ENCODE measurements at places on chromosomes 2 and 18.

GRCh38 chr2:111068435-111069058, 52.2 kb upstream of the BCL2L11 start:
- DNase-seq = no peak

DNA sequence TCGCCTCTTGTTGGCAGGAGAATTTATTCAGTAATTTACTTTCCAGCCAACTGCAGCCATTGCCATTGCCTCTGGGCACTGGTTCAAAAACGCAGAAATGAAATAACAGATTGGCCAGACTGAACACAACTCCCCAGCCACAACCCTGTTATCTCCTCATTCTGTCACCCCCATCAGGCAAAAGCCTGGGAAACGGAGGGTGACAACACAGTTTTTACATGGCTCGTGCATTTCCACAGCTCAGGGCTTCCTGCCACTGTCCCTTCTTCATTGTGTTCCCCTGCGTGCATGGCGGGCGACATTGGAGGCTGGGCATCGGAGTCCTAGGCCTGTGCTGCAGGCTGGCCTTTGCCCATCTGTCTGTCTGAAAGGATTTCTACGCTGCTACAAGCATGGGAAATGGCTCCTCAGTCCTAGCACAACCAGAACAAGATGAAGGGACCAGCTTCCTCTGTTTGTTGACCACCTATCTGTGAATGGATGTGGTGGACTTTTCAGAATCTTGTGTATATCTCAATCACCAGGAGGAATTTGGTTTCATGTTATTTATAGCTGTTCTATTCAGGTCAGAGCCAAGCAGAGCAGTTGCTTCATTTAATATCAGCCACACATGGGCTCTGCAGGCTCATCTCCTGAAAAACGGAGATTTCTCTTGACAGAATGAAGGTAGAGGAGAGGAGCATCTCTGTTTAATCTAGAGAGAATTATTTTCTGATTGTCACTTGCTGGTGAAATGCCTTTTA, 107.0 kb downstream of the MGAT5 start:
- DNase-seq = no peak

GRCh38 chr18:4125224-4125623, 329.9 kb downstream of the DLGAP1 start:
- DNase-seq = no peak

GRCh38 chr2:16653799-16654198, 11.8 kb downstream of the CYRIA start:
- no peak for DNase-seq

DNA sequence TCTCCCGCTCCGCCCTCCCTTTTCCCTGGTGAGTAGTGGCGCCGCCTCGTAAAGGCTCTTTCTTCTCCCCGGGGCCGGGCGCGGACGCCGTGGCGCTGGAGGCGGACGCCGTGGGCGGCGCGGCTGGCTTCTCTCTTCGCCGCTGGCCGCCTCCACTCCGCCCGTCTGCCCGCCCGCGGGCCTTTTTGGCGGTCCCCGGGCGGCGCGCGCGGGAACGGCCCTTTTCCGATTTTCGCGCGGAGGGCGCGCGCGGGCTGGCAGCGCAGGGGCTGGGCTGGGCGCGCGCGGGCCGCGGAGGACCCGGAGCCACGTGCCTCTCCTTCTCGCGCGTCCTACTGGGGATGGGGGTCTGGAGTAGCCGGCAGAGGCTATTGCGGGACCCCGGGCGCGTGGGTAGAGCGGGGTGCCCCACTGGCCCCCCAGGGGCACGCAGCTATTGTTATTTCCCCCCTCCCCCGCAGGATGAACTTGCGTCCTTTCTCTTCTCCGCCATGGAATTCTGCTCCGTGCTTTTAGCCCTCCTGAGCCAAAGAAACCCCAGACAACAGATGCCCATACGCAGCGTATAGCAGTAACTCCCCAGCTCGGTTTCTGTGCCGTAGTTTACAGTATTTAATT, 472 bp downstream of the SLC20A1 start:
- DNase-seq = no peak

DNA sequence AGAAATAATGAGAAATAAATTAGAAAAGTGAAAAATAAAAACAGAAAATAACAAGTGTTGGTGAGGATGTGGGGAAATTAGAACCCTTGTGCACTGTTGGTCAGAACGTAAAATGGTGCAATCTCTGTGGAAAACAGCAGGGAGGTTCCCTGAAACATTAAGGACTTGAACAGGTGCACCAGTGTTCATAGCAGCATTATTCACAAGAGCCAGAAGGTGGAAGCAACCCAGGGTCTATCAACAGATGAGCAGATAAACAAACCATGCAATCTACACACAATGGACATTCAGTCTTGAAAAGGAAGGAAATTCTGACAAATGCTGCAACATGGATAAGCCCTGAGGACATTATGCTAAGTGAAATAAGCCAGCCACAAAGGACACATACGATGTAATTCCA, 58.2 kb upstream of the TFCP2L1 start:
- no peak for DNase-seq

DNA sequence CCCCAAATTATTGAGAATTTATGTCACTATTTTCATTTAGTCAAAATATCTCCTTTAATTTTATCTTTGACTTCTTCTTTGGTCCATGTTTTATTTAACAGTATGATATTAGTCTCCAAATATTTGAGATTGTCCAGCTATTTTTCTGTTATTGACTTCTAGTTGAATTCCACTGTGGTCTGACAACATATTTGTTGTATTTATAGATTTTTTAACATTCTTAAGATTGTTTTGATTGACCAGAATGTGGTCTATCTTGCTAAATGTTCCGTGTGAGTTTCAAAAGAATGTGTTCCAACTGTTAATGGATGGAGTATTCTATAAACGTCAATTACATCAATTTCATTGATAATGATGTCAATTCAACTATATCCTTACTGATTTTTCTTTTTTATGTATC, 1452.1 kb downstream of the SUCLG1 start:
- DNase-seq = no peak

DNA sequence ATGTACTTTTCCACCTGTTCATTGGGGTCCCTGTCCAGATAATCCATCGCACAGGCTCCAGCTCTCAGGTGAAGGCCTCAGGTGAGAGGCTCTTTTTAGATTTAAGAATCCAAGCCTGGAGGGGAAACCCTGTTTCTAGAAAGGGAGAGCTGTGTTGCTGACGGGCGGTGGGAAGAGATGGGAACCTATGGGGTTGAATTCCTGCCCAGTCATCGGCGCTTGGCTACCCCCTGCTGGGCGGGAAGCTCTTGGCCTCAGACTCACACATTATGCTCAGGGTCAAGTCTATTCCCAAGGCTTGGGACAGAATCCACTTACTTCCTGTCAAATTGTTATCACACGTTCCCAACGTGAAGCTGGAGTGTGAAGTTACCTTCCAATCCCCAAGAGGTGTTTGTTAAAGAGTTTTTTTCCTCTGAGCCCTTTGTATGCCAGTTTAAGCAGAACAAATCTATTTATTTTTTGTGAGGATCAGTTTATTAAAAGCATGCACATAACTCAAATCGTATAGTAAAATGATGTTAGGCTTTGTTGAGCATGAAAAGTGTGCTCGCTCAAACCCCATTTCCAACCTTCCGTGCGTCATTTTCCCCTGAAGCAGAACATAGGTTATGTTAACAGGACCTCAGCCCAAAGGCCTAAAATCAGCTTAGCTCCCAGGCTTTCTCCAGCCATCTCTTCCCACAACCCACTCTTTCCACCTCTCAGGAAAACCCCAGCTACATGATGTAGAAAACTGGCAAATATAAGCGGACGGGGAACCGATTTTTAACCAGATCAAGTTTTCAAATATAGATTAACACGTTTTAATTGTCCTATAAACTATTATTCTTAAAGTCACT, 181.7 kb upstream of the ETAA1 start:
- DNase-seq = peak; percentile 72

DNA sequence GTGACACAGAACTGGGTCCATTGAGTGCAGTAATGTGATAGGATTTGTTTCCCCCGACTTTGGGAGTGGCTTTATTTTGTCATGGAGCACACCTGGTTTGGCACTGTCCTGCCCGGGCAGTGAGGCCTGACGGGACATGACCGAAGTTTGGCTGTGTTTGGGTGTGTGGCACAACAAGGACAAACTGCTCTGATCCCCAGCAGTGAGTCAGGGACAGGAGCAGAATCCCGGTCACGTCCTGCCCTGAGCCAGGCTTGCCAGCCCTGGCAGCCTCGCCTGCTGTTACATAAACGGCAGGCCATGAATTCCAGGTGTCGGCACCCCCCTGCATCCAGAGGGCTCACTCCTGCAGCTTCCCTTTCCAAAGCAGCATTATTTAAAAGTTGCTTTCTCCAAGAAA, 45.7 kb downstream of the IMPA2 start:
- no peak for DNase-seq

DNA sequence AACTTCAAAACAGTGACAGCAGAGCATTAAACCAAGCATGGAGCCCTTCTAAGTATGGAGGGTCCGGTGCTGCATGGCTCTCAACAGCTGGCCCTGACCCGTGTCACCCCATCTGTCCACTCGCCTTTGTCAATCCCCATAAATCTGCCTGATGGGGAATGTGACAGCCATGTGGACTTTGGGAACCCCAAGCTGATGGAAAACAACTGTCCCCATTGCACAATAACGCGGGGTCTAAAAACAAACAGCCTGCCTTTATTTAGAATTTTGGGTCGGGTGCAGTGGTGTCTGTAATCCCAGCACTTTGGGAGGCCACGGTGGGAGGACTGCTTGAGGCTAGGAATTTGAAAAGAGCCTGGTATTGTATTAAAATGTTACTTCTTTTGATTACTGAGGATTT, 17.1 kb upstream of the THADA start:
- DNase-seq = no peak

DNA sequence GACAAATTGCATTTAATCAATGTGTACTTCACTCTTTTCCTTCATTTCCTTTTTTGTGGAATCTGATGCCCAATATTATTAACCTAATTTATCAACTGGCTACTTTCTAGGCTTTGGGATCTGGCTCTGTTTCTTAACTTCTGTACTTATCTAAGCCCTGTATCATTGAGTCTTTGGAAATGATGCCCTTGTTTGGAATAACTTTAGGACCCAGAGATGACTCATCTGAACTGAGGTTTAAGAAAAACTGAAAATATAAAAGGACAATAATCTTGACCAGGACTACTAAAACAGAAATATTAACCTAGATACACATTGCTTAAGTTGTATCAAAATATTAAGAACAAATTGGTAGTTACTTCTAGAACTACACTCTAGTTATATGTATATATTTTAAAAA, 600.8 kb downstream of the CPS1 start:
- no peak for DNase-seq

GRCh38 chr2:84999553-84999955, 28.6 kb downstream of the KCMF1 start:
- no peak for DNase-seq

DNA sequence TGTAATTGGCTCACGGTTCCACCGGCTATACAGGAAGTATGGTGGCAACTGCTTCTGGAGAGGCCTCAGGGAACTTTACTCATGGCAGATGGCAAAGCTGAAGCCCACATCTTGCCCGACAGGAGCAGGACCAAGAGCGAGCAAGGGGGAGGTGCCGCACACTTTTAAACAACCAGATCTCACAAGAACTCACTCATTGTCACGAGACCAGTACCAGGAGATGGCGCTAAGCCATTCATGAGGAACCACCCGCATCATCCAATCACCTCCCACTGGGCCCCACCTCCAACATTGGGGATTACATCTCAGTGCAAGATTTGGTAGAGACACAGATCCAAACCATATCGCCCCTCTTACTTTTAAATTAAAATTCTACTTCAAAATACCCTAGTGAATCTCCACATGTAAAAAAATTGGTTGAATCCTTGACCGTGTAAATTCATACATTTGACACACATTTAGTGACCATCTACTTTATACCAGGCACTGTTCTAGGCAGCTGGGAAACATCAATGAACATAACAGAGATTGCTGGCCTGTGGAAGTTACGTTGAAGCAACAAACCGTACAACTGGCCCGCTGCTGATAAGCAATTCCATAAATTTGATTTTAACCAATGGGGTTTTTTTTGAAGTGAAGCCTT, 87.6 kb downstream of the ALPK2 start:
- no peak for DNase-seq

DNA sequence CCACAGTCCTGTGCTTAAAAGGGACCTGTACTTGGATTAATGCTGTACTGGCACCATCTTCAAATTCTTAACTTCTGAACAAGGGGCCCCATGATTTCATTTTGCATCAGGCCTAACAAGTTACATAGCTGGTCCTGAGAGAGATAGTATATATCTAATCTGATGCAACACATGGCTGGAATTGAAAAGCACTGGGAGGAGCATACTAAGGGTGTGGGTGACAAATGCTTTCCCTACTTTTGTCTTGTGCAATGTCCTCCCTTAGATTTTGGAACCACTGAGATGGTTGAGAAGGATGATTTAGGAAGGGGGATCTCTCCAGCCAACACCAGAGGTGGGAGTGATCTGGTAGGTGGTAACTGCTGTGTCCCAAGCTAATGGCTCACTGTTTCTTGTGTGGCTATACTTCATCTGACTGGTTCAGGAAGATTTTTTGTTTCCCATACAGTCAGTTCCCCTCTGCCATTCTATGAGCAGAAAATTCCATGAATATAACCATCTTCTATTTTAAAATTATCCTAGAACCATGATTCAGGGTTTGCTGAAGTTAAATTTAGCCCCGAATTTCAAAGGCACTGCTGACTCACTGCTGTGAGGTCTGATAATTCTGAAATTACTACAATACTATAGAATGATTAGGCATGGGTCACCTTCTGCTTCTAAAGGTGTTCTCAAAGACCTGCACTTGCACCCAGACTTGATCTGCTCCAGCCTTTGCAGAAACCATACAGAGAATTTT, 108.3 kb upstream of the NCKAP5 start:
- no peak for DNase-seq

GRCh38 chr2:70116936-70117552, 29.8 kb downstream of the PCBP1 start:
- no peak for DNase-seq

GRCh38 chr2:54624591-54625071, 98.8 kb upstream of the EML6 start:
- DNase-seq = no peak

- DNase-seq = no peak
Measured at GRCh38 chr18:44238454-44238853, 442.2 kb upstream of the SETBP1 start.

- no peak for DNase-seq
Measured at GRCh38 chr2:118929059-118929458, 12.9 kb upstream of the MARCO start.

- DNase-seq = no peak
Measured at GRCh38 chr2:170972296-170973224, 43.5 kb downstream of the GORASP2 start.

Measured in HEK293T (cell line).